ENCODE measurements at places on chromosomes 3 and 15.

- DNase-seq: peak; percentile 71
Measured at GRCh38 chr15:82081914-82082762, 36.3 kb upstream of the MEX3B start.

GRCh38 chr15:51083641-51084166 is 11.0 kb downstream of the TNFAIP8L3 start:
- no peak for DNase-seq

- DNase-seq: no peak
Measured at GRCh38 chr3:38519651-38520050, 23.5 kb downstream of the EXOG start.

DNA sequence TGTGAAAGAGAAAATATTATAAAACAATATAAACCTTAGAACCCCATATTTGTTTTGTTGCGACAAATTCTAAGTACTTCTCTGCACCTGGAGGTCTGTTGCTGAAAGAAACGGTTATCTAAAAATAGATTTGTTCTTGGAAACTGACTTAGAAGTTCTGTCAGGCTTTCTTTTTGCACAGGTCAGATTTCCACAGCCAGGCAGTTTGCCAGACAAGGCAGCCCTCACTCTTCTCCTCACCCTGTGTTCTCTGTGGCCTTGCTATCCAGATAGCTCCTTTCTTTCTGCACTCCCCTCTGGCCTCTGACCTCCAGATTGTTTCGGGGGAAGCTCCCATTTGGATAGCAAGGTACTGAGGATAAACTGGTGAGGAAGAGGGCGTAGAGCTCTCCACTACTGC is 413.3 kb upstream of the ONECUT1 start:
- no peak for DNase-seq

GRCh38 chr3:177946497-177946896 is 589.7 kb upstream of the KCNMB2 start:
- no peak for DNase-seq

GRCh38 chr3:99429502-99429901 is 208.9 kb upstream of the COL8A1 start:
- DNase-seq: no peak

GRCh38 chr3:61780455-61781228 is 219.3 kb downstream of the PTPRG start:
- no peak for DNase-seq

DNA sequence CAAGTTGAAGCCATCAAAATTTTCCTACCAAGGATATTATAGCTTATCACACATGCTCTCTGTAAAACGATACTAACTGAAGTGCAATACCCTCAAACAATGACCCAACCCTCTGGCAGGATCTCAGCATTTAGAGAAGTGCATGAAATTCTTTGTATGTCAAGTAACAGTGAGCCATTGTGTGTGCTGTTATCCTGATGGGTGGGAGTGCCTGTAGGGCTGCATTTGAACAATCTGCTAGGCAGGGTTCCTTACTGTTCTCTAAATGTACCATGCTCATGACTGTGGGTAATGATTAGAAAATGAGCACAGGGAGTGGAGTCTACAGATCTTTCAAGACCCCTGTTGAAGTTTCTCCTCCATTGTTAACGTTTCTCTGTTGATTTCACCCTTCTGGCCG is 398.1 kb downstream of the NSUN3 start:
- no peak for DNase-seq

DNA sequence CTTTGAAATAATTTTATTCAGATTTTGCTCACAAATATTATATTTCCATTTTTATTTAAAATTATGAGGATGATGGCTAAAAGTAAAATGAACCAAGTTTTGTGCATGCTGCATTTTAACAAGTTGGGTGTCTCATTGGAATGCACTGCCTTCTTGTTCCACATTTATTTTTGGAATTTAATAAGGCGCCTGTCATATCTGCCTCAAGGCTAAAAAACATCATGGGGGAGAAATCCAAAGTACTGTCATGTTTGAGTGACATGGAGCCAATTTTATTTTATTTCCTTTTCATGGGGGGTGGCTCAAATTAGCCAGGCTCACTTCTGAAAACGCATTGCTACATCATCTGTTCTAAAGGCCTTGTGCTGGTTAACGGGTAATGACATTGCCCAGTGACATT is 205.1 kb downstream of the ROBO2 start:
- DNase-seq: no peak

GRCh38 chr3:117955196-117955595 is 1079.5 kb downstream of the IGSF11 start:
- DNase-seq: no peak

DNA sequence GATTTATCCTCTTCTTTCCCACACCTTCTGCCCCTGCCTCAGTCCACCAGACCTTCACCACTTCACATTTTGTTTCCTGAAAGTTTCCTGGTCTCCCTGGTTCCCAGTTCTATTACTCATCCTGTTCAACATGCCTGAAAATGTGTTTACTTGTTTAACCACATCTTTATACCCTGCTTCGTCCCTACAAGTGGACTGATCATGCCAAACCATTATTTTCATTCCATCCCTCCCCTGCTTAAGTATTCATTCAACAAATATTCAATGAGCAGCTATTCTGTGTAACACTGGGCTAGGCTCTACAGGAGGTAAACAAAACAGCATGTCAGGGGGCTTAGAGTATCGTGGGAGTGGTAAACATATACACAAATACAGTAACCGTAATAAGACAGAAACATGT is 5.5 kb downstream of the MYO5A start:
- no peak for DNase-seq

DNA sequence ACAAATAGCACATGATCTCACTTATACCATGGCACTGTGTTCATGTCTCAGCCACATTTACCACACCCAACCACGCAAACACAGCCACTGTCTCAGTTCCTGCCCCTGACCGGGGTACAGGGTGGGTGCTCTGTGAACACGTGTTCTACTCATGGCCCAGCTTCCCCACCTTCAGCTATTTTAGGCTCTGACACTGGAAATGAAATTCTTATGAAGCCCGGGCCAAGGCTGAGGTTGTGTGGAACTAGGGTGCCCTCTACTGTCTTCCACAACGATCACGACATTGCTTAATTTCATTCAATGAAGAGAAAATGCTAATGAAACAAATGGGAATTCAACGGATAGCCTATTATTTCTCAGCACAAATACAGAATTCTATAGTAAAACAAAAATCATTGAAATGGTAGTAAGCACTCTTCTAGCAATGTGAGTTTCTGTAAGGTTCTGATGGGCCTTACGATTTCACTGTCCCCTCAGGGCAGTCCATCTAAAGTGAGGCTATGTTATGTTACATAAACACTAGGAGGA is 2.1 kb upstream of the GABRA5 start:
- peak; percentile 54 for DNase-seq

- no peak for DNase-seq
Measured at GRCh38 chr3:137766876-137767537, 2.9 kb downstream of the SOX14 start.

DNA sequence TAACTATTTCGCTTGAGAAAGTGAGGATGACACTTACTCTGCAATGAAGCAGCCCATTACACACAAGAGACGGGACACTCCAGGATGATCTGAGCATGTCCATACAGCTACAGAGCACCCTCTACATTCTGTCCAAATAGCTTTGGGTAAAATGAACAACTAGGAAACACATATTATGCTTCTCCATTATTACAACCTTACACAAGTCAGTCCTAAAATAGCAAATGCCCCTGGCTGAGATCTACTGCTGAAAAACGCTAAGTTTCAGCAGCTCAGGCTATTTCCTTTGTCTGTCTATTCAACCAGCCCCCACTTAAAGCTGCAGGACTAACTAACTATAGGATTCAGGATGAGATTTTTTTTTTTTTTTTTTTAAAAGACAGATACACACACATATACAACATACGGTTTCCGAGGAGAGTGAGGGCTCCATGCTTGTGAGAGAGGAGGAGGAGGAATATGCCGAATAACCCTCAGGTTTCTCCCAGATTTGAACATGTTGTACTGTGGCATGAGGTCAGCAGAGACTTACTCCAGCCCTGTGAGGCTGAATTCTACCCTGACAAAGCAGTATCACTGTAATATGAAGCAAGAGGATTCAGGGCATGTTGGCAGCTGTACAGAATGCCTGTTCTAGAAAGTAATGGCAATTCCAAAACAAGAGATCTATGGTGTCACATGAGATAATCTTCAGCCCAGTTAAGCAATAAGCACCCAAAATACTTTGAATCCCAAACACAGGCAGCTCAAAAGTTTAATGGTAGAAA is 117.3 kb upstream of the PLXND1 start:
- DNase-seq: peak; percentile 27

- DNase-seq: no peak
Measured at GRCh38 chr15:60551147-60551780, 72.3 kb upstream of the ICE2 start.

DNA sequence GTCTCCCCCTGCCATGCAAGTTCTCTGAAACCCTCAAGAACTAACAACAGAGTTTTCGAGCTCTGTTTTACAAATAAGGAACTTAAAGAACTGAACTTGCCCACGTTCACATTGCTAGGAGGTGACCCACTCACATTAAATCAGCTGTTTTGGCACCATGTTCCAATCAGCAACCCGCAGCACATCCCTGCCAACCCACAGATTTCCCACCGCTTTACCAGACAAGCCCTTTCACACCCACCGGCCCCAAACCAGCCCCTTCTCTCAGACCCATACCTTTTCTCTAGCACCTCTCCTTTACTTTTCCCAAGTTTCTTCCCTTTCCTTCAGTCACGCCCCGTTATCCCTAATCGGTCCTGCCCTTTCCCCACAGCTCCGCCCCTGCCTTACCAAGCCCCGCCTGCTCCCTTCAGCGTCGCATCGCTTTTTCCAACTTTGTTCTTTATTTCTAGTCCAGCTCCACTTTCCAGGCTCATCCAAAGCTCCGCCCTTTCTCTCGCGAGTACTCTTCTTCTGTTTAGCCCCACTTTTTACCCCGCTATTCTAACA is 804 bp upstream of the BRPF1 start:
- DNase-seq: no peak

GRCh38 chr15:35833581-35833980 is 287.6 kb upstream of the DPH6 start:
- DNase-seq: no peak

DNA sequence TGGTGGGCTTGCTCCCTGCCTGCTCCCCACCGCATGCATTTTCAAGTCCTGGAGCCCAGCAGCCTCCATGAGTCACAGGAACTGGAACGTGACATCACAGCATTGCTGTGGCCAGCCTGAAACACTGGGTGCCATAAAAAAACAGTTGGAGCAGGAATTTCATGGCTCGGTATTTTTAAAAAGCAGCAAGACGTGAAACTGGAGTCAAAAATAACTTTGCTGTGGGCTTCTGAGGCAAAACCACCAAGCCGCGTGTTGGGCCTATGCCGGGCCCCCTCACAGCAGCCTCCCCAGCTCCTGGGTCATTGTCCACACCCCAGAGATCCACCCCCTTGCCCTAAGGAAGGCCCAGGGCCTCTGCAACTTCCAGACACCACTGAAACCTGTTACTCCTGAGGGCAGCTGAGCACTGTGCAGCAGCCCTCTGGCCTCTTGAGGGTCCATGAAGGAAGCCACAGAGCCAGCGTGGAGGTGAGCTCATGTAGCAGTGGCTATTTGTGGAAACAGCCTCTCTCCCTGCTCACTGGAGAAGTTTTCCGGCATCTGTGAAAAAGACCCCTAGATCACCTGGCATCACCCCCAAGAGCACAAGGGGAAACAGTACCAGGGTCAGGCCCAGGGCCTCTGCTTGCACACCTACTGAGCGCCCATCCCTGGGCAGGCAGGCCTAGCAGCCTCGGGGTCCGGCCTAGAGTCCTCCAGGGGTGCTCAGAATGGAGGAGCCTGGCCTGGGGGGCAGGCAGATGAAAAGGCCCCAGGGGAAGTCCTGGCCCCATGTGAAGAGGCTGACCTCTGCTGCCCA is 34.0 kb upstream of the DUSP7 start:
- peak; percentile 84 for DNase-seq

DNA sequence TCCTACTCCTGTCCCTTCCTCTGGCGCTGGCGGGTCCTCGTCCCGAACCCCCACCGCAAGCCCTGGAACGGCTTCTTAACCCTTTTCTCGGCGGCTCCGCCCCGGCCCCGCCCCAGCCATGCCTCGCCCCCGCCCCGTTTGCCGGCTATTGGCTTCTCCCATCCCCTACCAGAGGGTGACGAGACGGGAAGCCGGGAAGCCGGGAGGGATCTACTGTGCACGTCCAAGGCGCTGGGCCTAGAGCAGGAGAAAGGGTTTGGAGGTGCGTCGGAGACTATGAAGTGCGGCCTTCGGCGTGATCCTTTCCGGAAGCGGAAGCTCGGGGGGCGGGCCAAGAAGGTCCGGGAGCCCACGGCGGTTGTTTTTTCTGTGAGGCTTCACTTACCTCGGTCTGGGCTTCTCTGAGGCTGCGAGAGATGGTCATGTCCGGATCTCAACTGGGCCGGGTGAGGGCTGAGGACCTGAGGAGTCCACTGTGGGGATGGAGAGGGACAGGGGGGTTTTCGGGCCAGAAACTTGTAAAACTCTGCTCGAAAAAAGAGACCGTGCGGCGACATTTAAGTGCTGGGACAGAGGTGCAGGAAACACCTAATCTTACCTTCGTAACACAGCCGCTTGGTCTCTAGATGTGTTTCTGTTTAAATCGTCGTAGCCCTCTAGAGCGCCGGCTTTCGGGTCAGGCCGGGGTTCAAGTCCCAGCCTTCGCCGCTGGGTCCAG is 21.4 kb downstream of the ROPN1B start:
- DNase-seq: peak; percentile 90

DNA sequence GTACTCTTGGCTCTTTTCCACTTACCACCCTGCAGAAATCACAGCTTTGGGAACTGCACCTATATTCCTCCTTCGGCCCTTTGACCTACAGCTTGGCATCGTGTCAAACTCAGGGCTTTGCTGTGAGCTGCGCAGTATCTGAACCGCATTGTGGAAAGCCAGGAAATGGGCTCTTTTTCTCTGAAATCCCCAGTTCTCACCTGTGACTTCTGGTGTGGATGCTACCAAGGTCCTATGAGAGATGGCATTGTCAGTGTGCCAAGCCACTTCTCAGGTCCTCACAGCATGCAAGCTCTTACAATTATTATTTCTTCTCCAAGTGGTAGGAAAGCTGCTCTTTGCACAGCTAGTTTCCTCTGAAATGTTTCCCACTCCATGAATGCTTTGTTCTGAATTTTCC is 450.6 kb upstream of the TBL1XR1 start:
- no peak for DNase-seq

GRCh38 chr15:77599357-77599756 is 33.4 kb downstream of the LINGO1 start:
- no peak for DNase-seq

DNA sequence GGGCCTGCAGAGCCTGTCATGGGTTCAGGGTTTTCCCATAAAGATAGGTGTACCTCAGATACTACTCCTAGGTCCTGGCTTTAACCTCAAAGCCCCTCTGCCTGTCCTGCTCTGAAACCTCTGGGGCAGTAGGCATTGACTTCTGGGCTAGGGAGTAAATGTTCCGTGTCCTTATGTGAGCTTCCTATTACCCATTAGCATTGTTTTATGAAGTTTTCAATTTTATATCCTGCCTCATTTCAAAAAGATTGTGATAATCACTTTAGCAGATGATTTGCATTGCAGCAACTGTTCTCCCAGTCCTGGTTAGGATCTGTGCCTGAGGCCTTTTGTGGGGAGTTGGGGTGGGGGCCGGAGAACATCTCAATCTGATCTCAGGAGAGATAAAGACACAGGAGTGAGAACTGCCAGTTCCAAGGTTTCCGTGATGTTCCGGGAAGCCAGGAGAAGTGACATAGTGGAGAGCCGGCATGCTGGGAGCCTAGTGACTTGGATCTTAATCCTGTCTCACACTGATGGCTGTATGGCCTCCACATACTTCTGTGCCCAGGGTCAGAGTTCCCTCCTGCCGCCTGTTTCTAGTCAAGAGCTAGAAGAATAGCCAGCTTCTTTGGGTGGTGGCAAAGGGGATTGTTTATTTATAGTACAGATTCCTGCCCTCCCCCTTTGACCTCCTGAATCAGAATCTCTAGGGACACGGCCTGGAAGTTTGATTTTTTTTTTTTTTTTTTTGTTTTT is 10.6 kb downstream of the TPM1 start:
- DNase-seq: no peak
